Activated T-cell treated with anti-CD3 and anti-CD28 coated beads, Interleukin-2, amount 50 U/mL, for 48 hours (primary cell): ENCODE measurements at places on chromosomes 12 and 14.

DNA sequence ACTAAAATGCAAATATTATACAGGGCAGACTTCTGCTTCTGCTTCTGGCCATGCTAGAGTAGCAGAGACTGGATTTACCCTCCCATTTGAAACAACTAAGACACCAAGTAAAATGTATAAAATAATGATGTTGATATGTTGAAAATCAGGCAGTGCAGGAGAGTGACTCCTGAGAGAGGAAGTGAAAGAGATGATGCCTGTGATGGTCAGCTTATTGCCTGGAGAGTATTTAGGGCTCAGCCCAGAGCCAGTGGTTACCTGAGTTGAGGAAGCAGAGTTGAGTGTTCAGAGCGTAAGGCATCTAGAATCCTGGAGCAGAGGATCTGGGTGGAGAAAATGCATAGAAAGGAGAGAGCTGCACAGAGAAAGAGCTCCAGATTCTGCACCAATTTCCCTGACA, 131.8 kb upstream of the C14orf180 start:
- no peak for DNase-seq

GRCh38 chr14:90759370-90760077, 56.7 kb downstream of the TTC7B start:
- DNase-seq, result peak; percentile 26

GRCh38 chr12:57590864-57591781, at the start of gene PIP4K2C:
PIP4K2C (plus strand) TSS chr12:57591192; CDS start chr12:57591290, 98 bp downstream.
- peak; percentile 88 for DNase-seq

- no peak for DNase-seq
These were observed 26.2 kb upstream of the TRAF3 start for GRCh38 chr14:102751088-102751487.

- DNase-seq, result no peak
These were observed 116.8 kb downstream of the WIF1 start for GRCh38 chr12:65004270-65004669.

DNA sequence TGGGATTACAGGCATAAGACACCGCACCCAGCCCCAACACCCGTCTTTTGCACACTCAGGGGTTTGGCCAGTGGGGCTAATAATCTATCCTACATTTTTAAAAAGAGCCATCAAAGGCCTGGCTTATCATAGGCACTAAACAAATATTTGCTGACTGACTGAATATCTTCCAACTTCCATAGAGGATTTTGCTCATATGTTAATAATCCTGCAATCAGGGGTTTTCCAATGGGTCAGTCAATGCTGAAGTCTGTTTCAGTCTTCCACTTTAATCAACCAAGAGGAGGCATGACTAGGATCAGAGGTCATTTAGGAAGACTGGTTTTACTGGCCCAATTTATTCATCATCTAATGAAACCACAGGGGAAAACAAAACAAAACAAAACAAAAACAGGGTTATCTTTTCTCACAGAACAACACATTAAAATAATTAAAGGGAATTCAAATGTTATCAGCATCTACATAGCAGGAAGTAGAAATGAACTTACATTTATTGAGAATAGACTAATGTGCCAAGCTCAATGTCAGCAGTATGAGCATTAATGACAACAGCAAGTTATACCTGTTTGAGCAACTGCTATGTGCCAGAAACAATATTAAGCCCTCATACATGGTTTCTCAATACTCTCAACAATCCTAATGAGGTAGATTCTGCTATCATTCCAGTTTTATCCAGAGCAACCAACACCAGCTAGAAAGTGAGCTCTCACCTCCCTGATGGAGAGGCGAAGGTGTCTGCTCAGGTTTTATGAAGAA, 372.2 kb downstream of the EGLN3 start:
- DNase-seq, result no peak

DNA sequence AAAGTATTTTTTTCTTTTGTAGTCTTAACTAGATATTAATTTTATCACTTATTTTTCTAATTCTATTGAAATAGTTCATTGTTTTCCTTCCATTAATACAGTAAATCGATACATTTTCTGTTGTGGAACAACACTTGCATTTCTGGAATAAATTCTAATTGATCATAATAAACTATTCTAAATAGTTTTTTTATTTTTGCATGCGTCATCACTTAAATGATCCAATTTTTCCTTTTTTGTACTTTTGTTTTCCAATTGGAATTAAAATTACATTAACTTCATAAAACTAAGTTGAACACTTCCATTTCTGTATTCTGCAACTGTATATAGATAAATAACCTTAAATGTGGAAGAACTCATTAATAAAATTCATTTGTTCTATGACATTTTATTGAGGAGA, 202.5 kb downstream of the KCNC2 start:
- no peak for DNase-seq
